SK-N-MC (cell line): ENCODE measurements at places on chromosomes 2 and 18.

GRCh38 chr2:224850081-224850480 lies 133.9 kb upstream of the CCDC195 start:
- no peak for DNase-seq

GRCh38 chr2:97935719-97936161 lies 60.0 kb downstream of the TMEM131 start:
- no peak for DNase-seq

GRCh38 chr2:7007846-7008741 lies 90.9 kb downstream of the RNF144A start:
- no peak for DNase-seq

- no peak for DNase-seq
Measured at GRCh38 chr2:73004889-73005596, 66.5 kb downstream of the SFXN5 start.

DNA sequence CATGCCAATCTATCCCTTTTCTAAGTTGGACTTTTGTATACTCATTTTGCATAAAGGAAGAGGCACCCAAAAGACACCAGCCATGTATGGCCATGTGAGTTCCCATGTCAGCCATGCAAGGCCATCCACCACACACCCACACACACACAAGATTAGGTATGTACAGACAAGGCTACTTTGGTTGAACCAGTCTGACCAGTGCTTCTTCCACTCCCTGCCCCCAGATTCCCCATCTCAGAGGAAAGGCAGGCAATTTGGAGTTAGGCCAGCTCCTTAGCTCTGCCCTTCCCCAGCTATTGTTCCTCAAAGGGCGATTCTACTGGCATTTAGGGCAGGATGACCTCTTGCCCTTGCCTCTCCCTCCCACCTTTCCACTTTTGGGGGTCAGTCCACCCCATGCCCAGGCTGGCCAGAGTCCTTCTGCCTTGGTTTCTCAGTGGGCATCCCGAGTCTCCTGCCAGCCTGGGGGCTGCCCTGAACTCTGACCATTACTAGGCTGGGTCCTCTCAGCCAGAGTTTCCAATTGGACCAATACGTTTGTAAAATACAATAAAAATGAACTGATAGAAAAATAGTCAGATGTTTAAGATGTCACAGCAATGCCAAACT lies 101.1 kb downstream of the ZBTB7C start:
- DNase-seq = no peak

DNA sequence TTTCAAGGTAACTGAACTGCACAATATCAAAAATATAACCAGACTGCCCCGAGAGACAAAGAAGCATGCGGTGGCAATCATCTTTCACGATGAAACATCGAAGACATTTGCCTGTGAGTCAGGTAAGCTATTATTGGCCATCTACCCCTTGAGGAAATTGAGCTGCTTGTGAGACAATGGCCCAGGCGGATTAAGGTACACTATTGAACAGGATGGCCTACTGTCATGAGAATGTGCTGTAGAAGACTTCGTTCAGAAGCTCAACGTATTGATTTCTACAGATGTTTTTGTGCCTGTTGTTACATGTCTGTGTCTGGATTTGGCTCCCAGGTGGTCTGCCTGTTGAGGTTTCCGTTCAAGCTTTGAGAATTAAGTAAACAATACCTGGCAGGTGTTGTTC lies 198.7 kb downstream of the DOK6 start:
- no peak for DNase-seq

GRCh38 chr2:224069172-224069571 lies 30.1 kb upstream of the SERPINE2 start:
- DNase-seq = no peak

- no peak for DNase-seq
Measured at GRCh38 chr2:230998882-230999281, 3.0 kb downstream of the SPATA3 start.

- no peak for DNase-seq
Measured at GRCh38 chr2:119157850-119158511, 570 bp downstream of the C1QL2 start.

- no peak for DNase-seq
Measured at GRCh38 chr2:232362174-232362900, 16.2 kb upstream of the ALPP start.

GRCh38 chr18:40208958-40209357 lies 1746.1 kb upstream of the PIK3C3 start:
- no peak for DNase-seq

GRCh38 chr2:8922431-8922830 lies 81.1 kb downstream of the MBOAT2 start:
- no peak for DNase-seq

DNA sequence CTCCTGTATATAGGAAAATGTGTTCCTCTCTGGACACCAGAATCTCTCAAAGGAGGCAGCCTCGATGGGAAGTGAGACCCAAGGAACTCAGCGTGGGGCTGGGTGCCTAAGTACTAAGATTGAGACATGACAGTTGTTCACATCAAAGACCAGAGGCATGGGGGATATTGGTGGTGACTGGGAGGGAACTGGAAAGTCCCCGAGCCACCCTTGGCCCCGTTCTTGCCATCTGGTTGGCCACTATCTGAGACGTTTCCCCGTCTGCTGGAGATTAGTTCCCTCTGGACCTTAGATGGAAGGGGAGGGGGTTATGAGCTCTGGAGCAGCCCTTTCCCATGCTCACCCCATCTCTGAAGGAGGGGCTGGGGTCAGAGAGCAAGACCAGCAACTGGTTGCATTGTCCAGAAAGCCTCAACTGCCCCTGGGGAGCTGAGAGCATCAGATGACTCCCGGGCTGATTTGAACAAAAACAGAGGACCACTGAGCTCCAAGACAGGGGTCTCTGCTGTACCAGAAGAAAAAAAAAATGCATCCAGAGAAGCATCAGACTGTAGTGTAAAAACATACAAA lies 11.8 kb downstream of the FBLN7 start:
- DNase-seq = no peak

DNA sequence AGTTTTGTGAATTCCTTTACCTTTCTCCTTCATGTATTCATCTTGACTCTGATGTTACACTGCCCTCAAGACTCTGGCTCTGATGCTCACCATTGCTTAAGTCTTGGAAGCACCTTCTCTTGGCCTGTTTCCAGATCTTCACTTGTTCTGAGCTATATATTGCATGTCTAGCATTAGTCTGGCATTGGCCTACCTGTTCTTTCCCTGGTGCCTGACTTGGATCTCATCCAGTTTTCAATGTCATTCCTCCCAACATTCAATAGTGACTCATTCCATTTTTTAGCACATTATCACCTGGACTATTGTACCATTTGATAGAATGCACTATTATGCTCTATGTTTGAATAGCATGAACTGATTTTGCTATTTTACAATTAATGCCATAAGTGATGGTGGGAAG lies 127.3 kb upstream of the NYAP2 start:
- DNase-seq = no peak

GRCh38 chr2:240655931-240656886 lies 26.5 kb downstream of the AQP12B start:
- DNase-seq = no peak

- no peak for DNase-seq
Measured at GRCh38 chr18:34837769-34838272, 127.7 kb downstream of the DTNA start.

- no peak for DNase-seq
Measured at GRCh38 chr2:99729104-99730025, 239.5 kb upstream of the REV1 start.

- DNase-seq = no peak
Measured at GRCh38 chr2:154264024-154264423, 392.3 kb downstream of the GALNT13 start.

DNA sequence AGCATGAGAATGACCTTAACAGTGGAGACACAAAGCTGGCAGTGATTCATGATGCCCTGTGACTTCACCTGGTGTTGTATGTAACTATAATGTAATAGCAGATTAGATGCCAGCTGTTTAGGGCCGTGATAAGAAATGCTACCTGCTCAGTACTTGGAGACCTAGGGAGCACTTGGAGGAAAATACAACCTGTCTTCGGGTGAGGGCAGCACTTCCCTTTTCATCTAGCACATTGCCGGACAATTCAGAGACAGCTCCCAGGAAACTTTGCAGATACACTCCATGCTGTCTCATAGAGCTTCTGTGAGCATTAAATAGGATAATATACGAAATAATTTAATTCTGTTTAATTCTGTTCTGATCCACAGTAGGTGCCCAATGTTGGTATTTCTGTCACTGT lies 668.5 kb downstream of the TSN start:
- DNase-seq = no peak

DNA sequence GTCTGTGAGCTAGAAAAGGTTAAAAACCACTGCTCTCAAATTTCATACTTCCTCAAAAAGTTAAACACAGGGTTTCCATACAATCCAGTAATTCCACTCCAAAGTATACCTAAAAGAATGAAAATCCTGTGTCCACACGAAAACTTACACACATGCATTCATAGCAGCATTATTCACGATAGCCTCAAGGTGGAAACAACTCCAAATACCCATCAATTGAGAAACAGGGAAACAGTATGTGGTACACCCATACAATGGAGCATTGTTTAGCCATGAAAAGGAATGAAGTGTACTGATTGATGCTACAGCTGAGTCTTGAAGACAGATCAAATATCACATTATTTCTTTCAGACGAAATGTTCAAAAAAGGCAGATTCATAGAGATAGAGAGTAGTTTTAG lies 36.7 kb downstream of the UXS1 start:
- DNase-seq = no peak

- no peak for DNase-seq
Measured at GRCh38 chr18:33875029-33875565, 297.1 kb downstream of the ASXL3 start.

DNA sequence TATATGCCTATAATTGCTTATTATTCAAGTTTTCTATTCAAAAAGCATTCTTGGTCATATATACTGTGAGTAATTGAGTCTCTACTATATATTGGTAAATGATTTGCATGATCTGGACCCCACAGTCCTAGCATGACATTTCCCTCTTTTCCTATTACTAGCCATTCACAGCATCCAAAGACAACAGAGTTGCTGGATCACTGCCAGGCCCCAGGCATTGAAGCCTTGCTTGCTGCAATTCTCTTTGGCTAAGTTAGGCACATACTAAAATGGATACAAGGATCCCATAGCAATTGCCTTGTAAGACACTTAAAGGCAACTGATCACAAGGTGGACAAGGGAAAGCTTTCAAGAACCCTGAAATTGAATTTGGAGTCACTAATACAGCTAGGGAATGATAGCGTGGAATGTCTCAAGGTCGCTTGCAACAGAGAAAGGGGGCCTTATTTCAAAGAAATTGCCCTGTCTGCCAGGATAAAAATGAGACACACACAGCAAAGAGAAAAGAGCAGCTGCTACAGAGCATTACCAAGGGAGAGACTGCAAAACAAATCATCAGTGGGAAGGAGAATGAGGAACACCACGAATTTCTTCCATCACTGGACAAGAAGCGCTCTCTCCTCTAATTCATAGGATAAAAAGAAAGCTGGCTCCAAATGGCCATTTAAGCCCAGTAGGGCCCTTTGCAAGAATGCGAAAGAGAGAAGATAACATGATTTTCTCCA lies 77.1 kb upstream of the EPHA4 start:
- DNase-seq = no peak

DNA sequence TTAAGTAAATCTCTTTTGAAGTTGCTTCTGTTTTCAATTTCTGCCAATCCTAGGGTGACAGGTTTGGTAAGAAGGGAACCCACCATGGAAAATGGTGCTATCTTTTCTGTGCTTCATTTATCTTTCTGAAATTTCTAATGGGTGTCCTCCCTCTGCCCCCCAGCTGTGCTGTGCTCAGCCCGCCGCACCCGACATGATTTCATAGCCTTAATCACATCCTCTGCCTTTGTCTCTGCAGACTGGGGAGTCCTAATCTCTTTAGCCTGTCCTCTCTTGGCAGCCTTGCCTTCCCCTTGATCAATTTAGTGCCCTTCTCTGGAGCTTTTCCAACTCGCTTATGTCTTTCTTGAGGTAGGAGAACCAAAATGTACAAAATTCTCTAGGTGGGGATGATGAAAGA lies 49.3 kb downstream of the DNMT3A start:
- DNase-seq = no peak

DNA sequence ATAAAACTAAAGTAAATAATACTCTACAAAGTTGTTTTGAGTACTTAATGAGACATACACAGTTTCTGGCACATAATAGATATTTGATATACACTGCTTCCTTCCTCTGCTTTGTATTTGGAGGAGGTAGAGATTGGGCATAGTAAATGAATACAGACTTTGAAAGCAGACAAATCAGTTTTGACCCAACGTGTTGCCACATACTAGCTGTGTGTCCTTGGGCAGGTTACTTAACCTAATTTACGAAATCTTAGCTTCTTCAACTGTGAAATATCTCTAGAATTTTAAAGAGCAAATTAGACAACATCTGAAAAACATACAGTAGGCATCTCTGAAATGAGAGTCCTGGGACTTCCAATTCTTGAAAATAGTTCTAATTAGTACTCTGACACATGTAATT lies 425.4 kb downstream of the TGIF1 start:
- DNase-seq = no peak

GRCh38 chr18:25422230-25422629 lies 70.3 kb upstream of the ZNF521 start:
- DNase-seq = no peak

- no peak for DNase-seq
Measured at GRCh38 chr2:117199511-117199910, 615.0 kb upstream of the DDX18 start.

DNA sequence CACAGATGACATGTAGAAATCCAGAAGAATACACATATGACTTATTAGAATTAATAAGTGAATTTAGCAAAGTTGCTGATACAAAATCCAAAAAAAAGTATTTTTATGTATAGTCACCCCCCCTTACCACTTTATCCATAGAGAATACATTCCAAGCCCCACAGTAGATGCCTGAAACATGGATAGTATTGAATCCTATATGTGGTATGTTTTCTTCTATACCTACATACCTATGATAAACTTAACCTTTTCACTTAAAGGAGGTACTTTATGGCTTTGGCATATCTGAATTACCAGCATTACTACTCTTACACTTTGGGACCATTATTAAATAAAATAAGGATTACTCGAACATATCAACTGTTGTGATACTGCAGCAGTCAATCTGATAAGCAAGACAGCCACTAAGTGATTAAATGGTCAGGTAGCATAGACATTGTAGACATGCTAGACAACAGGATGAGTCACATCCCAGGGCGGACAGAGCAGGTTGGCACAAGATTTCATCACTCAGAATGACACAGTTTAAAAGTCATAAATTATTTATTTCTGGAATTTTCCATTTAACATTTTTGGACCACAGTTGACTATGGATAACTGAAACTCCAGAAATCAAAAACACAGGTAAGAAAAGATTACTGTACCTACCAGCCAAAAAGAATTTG lies 208.2 kb upstream of the CHAC2 start:
- DNase-seq = no peak
